Retinal pigment epithelial cell (primary cell): ENCODE measurements at places on chromosomes 12 and 14.

GRCh38 chr14:63032641-63033040 lies 12.6 kb downstream of the KCNH5 start:
- no peak for DNase-seq

- DNase-seq: no peak
Measured at GRCh38 chr14:36346052-36346451, 25.6 kb upstream of the MBIP start.

GRCh38 chr12:26052652-26053051 lies 72.2 kb downstream of the BHLHE41 start:
- no peak for DNase-seq

DNA sequence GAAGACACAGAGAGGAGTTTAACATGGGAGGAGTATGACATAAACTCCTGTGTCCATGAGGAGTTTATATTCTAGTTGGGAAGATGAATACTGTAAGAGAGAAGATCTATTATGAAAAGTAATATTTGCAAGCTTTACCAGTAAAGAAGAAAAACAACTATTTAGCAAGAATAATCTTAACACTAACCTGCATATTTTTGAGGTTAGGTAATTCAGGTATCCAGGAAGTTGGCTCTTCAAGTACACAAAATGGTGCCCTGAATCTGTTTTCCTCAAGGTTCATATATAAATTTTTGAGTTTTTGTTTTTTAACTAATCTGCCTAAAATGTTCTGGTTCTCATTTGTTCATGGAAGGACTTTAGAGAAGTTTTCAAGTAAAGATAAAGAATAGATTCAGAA lies 33.9 kb upstream of the KCNMB4 start:
- no peak for DNase-seq

GRCh38 chr12:88571543-88571942 lies 8.7 kb downstream of the KITLG start:
- DNase-seq: no peak

DNA sequence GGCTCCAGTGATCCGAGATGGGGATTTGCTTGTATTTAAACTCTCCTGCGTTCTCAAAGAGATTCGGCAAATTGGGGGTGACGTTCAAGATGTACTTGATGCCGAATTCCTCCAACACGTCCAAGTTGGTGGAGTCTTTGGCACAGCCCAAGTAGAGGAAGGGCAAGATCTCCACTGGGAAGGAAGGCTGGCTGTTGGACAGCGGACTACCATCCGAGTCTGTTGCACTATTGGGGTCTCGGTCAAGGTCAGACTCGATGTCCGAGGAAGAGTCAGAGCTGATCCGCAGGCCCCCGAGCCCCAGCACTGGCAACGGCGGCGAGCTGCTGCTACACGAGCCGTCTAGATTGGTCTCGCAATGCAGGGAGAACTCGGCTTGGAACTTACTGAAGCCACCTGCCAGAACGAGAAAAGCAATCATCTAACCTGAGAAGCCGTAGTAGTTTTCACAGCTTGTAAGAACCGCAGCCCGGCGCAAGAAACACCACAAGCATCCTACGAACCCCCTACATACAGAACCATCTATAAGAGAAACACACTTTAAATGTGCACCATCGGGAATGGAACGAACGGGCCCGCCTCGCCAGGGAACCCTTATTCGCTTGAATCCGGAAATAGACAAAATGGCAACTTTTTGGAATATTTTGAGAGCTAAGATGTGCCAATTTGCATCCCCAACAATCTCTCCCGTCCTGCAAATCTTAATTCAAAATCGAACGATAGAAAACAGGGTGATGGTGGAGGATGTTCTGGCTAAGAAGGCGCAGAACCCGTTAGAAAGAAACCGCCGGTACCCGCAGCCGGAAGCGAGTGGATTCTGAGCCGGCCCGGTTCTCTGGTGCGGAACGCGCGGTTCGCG lies 1.4 kb downstream of the DUSP6 start:
- no peak for DNase-seq

DNA sequence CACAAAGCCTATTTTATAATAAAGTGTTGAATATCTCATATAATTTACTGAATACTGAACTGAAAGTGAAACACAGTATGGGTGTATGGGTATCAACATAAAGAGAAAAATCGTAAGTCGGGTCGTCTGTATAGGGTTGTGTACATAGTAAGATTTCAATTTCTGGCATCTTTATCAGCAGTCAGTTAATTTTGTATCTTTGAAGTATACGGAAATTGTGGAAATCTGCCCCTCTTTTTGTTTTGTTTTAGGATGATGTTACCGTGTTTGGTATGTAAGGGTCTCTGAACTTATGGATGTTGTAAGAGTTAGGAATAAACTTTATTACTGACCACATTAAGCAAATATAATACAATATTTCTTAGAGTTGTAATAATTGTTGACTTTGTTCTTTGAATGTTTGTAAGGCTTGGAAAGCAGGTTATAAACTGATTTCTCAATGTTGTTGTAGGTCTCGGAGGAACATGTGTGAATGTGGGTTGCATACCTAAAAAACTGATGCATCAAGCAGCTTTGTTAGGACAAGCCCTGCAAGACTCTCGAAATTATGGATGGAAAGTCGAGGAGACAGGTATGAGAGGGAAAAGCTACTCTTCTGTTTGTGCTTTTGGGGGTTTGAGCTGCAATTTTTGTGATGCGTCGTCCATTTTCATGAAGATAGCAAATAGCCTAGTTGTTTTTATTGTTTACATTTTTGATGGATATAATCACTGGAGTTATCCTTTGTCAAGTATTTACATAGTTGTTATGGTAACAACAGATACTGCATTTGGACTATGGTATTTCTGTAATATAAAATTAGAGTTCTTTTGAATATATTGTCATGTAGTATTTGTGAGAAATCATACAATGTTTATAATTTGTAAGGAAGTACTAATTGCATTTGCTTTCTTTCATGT lies 12.0 kb downstream of the EID3 start:
- DNase-seq: no peak

DNA sequence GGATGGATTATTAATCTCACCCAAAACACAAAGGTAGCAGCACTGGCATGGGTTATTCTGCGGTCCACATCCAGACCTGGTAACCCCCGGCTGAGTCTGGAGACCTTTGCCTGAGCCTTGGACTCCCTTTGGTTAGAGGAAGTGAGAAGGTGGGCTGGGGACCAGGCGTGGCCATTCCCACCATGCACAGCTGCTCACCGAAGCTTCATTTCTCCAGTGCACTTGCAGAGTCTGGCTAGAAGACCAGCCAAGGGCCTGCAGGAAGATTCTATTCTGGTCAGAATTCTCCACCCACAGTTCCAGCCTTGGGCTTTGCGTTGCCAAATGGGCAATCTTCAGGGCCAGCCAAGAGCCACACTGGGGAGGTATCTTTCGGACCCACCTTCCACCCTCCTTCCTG lies 73.0 kb downstream of the LGMN start:
- DNase-seq: no peak

GRCh38 chr12:184811-185575 lies 29.0 kb downstream of the SLC6A12 start:
- no peak for DNase-seq

GRCh38 chr14:53310412-53310811 lies 157.3 kb upstream of the DDHD1 start:
- DNase-seq: no peak

- no peak for DNase-seq
Measured at GRCh38 chr14:56310643-56311042, 192.4 kb downstream of the PELI2 start.

- no peak for DNase-seq
Measured at GRCh38 chr12:51798501-51798900, 50.0 kb downstream of the FIGNL2 start.

GRCh38 chr12:68580911-68581310 lies 29.8 kb upstream of the RAP1B start:
- no peak for DNase-seq

DNA sequence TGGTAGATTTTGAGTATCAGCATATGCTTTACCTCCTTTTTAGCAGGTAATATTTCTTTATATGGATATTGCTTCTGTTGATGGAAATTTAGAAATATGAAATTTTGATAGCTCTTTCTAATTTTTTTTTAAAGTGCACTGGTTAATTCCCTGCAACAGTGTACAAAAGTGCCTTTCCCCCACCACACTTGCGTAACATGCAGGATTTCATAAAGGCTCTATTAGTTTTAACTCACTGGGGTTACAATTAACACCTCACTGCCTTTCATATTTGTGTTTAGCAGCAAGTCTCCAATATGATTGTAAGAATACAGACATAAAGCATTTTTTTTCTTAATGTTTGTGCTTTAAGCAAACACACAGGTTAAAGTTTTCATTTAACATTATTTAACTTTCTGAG lies 25.6 kb downstream of the MNAT1 start:
- DNase-seq: no peak

GRCh38 chr12:68271346-68271745 lies 17.9 kb upstream of the IL22 start:
- peak; percentile 63 for DNase-seq

GRCh38 chr14:94239406-94239805 lies 53.7 kb downstream of the SERPINA10 start:
- no peak for DNase-seq

GRCh38 chr14:73245480-73246325 lies 8.4 kb downstream of the PAPLN start:
- DNase-seq: no peak

- DNase-seq: no peak
Measured at GRCh38 chr12:120835657-120836056, 68.5 kb downstream of the SPPL3 start.

DNA sequence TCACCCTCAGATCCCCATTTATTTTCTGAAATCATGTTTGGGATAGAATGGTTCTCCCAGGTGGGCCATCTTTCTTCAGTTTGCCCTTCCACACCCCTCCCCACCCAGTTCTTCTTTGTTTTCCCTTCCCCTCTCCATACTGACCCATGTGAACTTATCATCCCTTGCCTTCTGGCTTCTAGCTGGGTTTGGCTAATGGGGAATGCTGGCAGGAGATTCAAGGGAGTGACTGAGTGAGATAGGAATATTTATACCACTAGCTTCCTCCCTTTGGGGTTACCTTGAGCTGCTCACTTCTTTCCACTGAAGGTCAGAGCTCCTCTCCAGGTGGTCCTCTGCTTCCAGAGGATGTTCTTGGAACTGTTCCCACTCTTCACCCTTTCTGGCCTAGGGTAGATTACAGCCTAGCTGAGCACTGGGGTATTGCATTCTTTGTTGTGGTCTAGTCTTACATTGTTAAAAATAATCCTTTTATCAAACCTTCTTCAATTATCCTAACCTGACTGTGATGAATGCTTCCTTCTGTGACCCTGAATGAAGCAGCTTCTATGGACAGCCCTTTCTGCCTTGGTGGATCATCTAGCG lies 88.3 kb upstream of the ATP2B1 start:
- DNase-seq: no peak

DNA sequence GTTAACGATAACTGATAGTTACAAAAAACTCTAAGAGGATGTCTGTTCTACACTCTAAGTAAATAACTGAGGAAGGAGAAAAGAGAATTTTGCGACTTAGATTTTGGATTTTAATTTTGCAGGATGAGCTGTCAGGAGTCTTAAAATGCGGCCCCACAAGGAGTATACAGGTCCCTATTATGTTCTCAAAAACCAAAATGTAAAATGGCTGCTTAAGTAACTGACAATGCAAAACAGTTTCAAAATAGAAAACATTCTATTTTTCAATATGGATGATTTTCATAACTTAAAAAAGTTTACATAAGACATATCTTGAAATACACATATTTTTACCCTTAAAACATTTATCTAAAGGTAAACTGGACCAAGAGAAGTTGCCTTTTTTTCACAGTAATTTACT lies 2.6 kb downstream of the CD69 start:
- DNase-seq: no peak

- DNase-seq: no peak
Measured at GRCh38 chr12:93322784-93323183, 54.9 kb upstream of the NUDT4 start.

DNA sequence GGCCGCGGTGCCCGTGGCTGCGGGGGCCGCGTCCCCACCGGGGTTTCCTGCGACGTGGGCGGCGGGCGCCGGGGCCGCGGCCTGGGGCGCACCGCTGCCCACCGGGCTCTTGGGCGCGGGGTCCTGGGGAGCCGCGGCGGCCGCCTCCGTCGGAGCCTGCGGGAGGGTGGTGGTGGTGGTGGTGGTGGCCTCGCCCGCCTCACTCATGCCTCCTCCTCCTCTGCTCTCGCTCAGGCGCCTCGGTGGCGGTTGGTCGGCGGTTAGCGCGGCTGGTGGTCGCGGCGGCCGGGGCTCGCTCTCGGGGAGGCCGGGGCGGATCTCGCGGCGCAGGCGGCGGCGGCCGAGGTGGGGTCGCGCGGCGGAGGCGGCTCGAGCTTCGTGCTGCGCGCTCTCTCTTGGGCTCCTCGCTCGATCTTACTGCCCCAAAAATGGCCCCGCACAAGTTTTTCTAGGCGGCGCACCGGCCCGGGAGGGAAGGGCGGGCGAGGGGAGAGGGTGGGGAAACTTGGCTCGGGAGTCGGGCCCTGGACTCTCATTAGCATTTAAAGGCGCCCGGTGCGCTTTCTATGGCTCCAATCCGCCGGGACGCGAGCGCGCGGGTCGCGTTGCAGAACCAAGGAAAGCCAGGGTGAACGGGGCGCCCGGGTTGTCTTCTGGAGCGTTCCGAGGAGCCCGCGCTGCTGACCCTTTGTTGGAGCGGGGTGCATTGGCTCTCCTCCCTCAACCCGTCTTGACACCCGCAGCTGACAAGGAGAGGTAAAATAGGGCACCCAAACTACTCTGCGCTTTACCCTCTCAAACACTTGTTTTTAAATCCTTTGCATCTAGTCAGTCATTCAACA lies at the start of gene YBX3:
Gene YBX3 (minus strand): TSS at position 419 of the 842 bp plus-strand sequence. CDS start 212 bp downstream, at position 207.
- DNase-seq: no peak

GRCh38 chr12:131140697-131141096 lies 187.0 kb downstream of the ADGRD1 start:
- no peak for DNase-seq

DNA sequence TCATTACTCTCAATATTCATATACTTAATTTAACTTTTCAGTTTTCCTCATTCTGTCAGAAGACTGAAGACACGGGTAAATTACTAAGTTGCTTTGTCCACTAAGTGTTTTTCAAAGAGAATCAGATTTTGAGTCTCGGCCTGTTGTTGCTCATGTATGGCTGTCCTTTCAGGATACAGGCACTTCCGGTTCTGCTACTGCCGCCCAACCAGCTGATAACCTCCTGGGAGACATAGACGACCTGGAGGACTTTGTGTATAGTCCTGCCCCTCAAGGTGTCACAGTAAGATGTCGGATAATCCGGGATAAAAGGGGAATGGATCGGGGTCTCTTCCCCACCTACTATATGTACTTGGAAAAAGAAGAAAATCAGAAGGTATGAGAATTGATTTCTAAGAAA lies 28.3 kb upstream of the TEAD4 start:
- DNase-seq: no peak
